Kidney epithelial cell (primary cell): ENCODE measurements at places on chromosomes 11 and 22. TPM values are rescaled to one million over a fixed set of nuclear protein-coding genes. Genes with fewer than 3 reads are reported as not detected.

DNA sequence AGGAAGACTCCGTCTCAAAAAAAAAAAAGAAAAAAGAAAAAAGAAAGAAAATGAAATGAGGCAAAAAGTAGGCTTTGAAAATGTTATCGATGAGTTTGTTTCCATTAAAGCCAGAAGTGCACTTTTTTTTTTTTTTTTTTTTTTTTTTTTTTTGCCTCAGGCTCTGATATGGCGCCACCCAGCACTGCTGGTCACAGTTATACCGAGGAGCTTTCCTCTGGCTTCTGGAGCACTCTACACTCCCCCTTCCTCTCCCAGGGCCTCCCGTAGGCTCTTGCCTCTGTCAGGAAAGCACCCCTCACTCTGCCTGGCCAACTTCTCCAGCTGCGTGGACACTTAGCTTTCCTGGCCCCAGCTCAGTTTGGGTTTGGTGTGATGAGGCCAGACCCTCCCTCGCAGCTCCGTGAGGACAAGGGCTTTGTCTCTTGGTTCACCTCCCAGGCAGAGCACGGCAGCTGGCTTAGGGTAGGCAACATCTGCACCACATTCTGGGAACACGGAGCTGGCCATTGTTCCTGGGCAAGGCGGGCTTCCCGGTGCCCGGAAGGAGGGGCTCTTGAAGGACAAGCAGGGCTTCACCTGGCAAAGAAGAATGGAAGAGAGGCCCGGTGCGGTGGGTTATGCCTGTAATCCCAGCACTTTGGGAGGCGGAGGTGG is 16.9 kb downstream of the FADS2 start:
- DNase-seq = no peak

- DNase-seq = no peak
Observed at GRCh38 chr11:115145324-115145723, 358.9 kb downstream of the CADM1 start.

DNA sequence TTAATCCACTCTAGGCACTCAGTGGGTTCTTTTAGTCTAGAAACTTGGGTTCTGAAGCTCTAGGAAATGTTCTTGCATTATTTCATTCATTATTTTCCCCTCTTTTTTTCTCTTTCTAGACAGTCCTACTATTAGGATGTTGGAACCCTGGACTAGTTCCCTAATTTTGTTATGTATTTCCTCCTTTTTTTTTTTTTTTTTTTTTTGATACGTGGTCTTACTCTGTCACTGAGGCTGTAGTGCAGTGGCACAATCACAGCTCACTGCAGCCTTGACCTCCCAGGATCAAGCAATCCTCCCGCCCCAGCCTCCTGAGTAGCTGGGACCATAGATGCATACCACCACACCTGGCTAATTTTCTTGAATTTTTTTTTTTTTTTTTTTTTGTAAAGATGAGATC is 9.4 kb downstream of the UPB1 start:
- DNase-seq = no peak

DNA sequence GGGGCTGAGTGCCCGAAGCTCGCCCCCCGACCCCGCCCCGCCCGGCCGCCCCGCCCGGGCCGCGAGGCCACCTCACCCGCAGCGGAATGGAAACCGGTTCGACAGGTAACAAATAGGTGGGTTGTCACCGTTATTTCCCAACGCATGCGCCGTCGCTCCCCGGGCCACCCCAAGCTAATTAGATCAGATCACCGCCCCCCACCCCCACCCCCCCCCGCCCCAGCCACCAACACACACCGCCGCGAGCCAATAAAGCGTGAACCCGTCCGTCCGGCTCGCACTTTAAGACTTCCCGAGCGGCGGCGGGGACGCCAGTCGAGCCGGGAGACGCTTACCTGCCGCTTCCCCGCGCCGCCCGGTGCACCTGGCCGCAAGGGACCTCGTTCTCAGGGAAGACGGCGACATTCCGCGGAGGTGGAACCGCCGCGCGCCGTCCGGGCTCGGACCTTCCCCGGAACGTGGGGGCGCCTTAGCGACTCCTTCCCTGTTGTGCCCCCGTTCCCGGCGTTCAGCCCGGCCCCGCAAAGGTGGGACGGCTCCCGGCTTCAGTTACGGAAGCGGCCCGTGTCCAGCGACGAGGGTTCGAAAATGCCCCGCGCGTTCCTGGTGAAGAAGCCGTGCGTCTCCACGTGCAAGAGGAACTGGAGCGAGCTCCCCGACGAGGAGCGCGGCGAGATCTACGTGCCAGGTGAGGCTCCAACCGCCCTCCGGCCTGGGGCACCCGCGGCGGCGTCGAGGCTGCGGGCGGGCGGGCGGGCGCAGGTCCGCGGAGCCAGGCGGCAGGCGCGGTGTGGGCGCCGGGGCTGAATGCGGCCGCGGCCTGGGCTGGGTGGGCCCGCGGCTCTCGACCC is at the start of gene OVOL1:
TSS of gene OVOL1 (plus strand) at position 278 of the 851 bp plus-strand sequence. CDS start at position 589, 311 bp downstream.
- no peak for DNase-seq

DNA sequence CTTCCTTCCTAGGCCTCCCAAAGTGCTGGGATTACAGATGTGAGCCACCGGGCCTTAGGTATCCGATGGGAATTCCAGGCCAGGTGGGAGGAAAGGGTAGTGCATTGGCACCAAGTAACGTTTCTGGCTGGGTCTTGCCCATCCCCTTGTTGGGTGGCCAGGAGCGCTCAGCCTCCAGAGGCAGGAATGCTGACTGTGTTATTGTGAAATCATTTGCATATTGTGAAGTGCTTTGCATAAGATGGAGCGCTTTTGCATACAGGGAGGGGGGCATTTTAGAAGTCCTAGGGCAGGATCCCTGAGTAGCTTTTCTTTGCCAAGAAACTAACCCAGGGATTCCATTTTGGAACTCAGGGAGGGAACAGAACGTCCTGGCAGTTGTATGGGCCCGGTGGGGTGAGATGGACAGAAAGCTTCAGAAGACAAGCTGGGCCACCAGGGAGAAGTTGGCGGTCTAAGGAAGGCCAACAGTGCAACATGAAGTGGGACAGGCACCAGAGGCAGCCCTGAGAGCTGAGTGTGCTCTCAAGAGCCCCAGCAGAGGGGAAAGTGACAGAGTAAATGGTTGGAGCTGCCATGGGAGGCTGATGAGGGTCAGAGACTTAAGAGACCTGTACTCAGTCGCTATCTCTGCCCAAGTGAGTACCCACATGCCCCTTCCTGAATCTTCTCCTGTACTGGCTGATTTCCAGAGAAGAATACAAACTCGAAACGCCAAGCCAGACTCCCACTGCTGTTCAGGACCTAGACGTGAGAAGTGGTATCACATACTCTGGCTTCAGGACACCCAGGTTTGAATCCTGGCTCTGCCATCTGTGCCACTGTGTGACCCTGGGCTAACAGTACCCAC is 1.3 kb upstream of the SLC39A13 start:
- DNase-seq = no peak

DNA sequence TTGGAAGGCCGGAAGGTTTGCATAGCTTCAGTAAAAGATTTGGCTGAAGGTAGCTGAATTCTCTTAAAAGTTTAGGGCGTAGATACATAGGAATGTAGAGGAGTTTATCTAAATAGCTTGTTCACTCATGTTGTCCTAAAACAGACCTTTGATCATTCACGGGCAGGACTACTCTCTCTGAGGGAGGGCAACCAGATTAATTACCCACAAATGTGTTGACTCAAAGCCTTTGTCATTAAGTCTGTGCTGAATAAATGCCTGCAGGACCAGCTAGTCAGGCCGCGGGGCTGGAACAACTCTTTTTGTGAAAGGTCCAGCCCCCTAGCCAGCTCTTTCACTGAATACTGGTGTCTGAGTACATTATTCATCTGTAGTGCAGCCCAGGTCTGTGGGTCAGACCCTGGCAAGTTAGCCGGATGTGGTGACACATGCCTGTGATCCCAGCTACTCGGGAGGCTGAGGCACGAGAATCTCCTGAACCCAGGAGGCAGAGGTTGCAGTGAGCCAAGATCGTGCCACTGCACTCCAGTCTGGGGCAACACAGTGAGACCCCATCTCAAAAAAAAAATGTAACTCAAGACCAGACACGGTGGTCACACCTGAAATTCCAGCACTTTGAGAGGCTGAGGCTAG is 2.8 kb upstream of the FADD start:
- no peak for DNase-seq

DNA sequence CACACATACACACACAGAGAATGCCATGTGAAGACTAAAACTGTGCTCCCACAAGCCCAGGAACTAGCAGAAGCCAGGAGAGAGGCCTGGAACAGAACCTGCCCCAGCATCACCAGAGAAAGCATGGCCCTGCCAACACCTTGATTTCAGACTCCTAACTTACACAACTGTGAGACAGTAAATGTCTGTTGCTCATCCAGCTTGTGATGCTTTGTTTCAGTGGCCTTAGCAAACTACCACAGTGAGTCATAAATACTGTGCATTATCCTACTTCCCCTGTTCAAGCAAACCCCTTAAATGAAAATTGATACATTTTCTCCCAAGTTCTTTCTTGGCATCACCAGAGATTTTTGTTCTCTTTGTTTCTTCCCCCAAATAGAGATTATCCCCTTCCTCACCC is 1539.4 kb upstream of the TENM4 start:
- DNase-seq = peak; percentile 58

DNA sequence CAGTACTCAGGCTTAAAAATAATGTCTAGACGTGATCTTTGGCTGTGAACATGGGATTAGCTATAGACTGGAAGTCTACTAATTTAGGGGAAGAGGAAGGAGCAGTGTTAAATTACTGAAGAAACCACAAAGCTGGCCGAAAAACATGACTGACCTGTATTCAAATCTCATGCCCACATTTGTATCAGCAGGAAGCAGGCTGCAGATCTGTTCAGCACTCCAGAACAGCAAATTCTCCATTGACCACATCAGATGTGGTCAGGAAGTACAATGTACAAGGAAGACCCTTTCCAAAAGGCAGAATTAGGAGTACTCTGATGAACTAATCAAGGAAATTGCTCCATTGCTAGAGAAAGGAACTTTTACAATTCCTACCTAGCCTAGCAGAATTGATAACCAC is 31.7 kb downstream of the DCDC1 start:
- no peak for DNase-seq

DNA sequence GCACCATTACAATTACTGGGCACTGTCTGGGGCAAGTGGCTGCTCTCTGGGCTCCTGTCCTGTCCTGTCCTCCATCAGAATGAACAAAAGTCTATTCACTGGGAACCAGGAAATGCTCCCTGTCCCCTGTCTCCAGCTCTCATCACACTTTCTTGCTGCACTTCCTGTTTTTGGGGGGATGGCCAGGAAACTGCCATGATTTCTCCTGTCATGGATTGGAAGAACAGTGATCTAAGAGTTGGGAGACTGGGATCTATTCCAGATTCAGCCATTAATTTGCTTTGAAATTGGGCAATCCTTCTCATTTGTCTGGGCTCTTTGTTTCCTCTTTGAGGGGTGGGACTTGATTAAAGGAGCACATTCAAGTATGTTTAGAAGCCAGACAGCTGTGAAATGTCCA is 61.4 kb upstream of the KIRREL3 start:
- no peak for DNase-seq

GRCh38 chr22:43164636-43165035 is 13.3 kb downstream of the TSPO start:
- DNase-seq = no peak

DNA sequence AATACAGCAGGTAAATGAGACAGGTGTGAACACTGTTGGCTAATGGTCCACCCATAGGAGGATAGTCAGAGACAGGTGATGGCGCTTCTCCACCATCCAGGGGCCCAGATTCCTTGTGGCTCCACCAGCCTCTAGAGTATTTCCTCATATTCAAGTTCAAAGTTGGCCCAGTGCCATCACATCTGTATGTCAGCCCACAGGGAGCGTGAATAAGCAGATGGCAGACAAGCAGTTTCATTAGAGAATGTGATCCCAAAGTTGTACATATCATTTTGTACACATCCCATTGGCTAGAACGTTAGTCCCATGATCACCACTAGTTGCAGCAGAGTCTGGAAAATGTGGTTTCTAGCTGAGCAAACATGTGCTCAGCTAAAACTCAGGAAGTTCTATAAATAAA is 11.0 kb upstream of the CWF19L2 start:
- no peak for DNase-seq

GRCh38 chr11:22684082-22684481 is 17.7 kb downstream of the GAS2 start:
- DNase-seq = no peak

DNA sequence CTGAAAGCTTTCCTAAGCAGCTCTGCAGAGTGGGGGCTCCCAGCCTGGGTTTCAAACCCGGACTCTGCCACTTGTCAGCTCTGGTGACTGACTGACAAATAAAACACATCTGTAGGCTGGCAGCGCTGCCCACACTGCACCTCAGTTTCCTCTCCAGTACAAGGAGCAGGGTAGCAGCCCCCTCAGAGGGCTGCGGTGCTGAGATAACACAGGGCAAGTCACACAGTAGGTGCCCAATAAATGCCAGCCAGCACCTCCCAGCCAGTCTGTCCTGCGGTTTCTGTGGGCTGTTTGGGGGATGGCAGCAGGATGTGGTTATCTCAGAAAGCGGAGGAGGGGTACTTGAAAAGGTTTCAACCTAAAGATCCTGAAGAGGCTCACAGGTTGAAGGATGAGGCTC is 1.5 kb downstream of the SYT12 start:
- DNase-seq = no peak

DNA sequence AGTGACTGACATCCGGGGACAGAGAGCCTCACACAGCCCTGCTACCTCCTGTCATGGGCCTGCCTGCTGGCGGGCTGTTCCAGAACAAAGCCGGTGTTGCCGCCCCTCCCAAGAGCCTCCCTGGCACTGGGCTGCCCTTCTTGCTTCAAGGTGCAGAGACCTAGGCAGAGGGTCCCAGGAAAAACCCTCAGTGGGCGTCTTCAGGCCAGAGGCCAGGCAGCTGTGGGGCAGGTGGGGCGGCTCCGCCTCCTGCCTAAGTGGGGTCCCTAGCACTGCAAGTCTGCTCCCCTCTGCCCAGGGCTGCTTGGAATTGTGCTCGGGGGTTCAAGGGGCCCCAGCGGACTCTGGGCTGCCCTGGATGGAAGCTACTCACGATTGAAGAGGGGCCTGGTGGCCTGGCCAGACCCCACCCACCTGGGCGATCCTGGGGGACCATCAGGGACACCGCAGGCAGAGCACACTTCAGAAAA is 20.4 kb upstream of the GNB1L start:
- DNase-seq = no peak

DNA sequence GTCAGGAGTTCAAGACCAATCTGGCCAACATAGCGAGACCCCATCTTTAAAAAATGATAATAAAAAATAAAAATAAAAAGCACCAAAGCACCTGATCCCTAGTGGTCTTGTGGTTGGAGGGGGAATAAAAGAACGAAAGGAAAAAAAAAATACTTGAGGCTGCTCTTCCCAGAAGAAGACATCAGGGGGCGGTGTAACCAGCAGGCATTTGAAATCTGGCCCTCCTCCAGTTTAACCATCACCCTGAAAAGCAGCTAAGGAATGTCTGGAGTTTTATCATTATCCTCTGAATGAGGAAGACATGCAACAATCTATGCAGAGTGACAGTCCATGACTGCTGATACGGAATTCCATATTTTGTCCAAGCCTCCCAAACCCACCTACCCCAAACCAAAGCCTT is 5.6 kb upstream of the KCTD17 start:
- DNase-seq = no peak

- DNase-seq = no peak
Observed at GRCh38 chr11:96045622-96046456, 121.9 kb upstream of the MTMR2 start.

GRCh38 chr22:33049119-33049729 is 9.0 kb downstream of the SYN3 start:
- DNase-seq = peak; percentile 18

GRCh38 chr11:34052608-34053160 is 1.2 kb downstream of the CAPRIN1 start:
- no peak for DNase-seq

Gene MAPK12
- total RNA-seq = 25.5 and 27.3 TPM in 2 replicates

Gene MEI1
- 1.5 and 3.4 TPM in 2 replicates for total RNA-seq

Gene CADM1
- total RNA-seq = 33.0 and 41.7 TPM in 2 replicates

Gene PTPRCAP
- 2.5 and 3.0 TPM in 2 replicates for total RNA-seq

Gene CFL1
- total RNA-seq = 1,640 and 1,825 TPM in 2 replicates

Gene MYOD1
- total RNA-seq = not detected in 2 replicates

Gene MRGPRX4
- not detected in 2 replicates for total RNA-seq
